HEK293T (cell line): ENCODE measurements at places on chromosomes 3 and 15.
A peak's percentile ranks its signal among the peaks of the same experiment; 100 is the strongest.

DNA sequence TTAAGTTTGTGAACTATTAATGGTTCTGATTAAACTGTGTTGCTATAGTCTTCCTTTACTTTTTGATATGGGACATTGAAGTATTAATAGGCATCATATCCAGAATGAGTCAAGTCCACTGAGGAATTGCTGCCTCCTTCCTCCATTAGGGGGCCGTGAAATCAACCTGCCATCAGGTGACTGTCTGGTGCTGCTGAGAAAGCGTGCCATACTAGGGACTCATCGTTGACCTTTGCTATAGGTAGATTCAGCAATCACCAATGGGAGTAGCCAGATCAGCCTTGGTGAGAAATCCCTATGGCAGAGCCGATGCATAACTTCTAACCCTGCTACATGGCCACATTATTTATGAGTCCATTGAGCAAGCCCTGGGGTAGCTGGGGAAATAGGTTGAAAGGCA is 30.1 kb upstream of the SLC28A2 start:
- no peak for DNase-seq

DNA sequence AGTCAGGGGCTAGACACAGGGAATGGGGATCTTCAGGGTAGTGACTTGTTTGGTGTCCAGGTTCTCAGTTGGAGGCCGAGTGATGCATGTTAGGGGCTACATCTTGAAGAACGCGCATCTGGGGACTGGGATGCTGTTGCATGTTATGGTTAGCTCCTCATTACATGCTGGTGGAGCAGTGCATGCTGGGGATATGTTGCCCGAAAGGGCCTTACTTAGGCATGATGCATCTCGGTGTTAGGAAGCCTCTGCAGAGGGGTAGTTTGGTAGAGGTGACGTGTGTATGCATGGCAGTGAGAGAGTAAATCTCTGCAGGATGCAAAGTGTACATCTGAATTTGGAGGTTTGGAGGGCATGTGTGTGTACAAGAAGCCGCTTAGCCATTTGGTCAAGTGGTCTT is 2.4 kb downstream of the EIF4G1 start:
- DNase-seq, result no peak

DNA sequence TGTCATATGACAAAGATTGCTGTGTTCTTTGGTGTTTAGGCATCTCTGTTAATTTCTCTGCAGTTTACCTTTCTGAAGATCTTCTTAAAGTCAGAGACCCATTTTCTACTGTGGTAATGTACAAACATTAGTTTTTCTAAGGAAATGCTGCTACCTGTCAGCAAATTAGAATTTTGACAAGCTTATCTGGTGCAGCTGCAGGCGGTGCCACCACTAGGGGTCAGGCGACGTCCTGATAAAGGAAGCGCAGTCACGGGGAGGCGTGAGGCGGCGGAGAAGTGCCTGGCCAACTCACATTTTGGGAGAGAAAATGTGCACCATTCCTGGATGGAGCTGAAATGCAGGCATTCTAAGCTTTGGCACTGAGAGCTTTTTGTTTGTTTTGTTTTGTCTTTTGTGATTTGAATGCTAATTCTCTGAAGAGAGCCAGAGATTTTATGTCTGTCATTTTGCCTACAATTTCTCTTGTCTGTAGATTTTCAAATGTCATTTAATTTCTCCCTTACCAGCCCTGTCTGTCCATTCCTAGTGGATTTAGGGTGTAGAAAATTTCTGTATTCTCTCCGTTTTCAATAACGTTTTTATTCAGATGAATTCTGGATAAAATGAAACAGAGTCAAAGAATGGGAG is 24.9 kb upstream of the SIAH2 start:
- DNase-seq, result peak; percentile 75

- DNase-seq, result no peak
Observed at GRCh38 chr3:179244878-179245277, 6.0 kb downstream of the KCNMB3 start.

GRCh38 chr3:196120291-196120951 is 38.5 kb upstream of the TFRC start:
- DNase-seq, result no peak

DNA sequence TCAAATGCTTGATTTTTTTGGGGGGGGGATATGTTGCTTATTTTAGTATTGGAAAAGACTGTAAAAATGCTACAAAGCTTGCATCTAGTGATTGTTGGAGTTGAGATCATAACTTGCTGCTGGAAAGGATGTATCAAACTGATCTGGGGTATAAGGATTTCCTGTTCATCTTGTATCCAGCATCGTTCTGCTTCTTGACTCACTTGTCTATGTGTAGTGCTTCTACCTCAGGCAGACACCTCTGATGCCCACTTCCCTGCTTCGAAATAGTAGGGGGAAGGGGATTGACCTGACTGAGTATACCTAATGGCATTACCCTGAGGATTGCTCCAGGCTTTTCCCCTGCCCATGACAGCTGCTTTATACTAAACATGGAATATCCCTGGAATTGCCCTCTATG is 42.7 kb downstream of the STT3B start:
- no peak for DNase-seq

GRCh38 chr15:100276506-100276905 is 65.3 kb downstream of the ADAMTS17 start:
- no peak for DNase-seq

GRCh38 chr3:16795581-16795980 is 89.2 kb upstream of the PLCL2 start:
- no peak for DNase-seq

GRCh38 chr15:99481113-99481950 is 84.5 kb upstream of the MEF2A start:
- DNase-seq, result no peak

GRCh38 chr15:78750566-78750965 is 60.7 kb downstream of the ADAMTS7 start:
- no peak for DNase-seq

- no peak for DNase-seq
Observed at GRCh38 chr3:33417066-33417673, 23.0 kb downstream of the UBP1 start.

- DNase-seq, result no peak
Observed at GRCh38 chr3:133280586-133280985, 119.3 kb upstream of the BFSP2 start.

DNA sequence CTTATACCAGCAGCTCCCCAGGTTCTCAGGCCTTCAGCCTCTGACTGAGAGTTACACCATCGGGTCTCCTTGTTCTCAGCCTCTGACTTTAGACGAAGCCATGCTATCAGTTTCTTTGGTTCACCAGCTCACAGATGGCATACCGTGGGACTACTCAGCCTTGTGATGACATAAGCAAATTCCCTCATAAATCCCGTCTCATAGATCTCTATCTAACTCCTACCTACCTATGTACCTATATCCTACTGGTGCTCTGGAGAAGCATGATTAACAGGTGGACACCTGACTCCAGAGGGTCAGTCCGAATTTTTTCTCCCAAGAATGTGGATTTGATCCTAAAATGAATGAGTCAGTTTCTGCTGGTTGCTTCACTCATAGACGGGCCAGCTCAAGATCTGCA is 59.1 kb upstream of the CDV3 start:
- no peak for DNase-seq

GRCh38 chr3:124818398-124819091 is 68.6 kb downstream of the ITGB5 start:
- DNase-seq, result no peak

GRCh38 chr3:189307963-189308362 is 136.2 kb downstream of the TPRG1 start:
- no peak for DNase-seq

GRCh38 chr15:52104532-52105004 is 8.0 kb downstream of the BCL2L10 start:
- DNase-seq, result no peak

DNA sequence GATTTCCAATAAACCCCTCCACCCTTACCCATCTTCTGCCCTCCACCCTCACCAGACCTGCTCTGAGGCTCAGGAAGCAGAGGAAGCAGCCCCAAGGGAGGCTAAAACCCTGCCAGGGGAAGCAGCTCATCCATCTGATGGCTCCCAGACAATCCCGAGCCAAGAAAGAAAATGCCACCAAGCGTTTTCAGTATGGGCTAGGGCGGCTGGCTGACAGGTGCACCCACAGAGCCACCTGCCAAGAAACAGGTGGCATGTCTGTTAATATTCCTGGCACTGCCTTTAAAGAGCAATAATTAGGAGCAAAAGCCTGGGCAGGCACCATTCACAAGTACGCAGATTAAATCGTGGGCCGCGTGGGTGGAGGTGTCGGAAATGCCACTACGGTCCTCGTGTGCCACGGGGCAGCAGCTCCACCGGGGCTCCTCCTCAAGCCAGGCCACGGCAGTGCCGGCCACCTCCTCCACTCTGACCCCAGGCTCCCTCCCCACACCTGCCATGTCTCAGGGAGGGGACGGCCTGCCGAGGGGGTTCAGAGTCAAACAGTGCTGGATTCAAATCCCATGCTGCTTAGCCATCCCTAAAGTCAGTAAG is 23.9 kb upstream of the GRIP2 start:
- DNase-seq, result no peak

GRCh38 chr3:144875211-144875610 is 903.6 kb downstream of the DIPK2A start:
- DNase-seq, result no peak

DNA sequence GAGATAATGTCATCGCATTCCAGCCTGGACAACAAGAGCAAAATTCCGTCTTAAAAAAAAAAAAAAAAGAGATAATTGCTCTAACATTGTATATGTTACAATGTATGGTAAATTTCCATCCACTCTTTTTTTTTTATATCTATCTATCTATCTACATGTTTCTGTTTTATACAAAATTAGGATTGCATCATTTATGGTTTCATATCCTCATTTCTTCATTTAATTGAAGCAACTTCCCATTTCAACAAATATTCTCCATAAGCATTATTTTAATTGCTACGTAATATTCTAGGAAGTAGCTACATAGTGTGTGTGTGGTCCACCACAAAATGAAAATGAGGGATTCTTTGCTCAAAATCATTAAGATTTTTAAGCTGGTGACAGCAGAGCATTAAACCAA is 18.4 kb downstream of the RBP1 start:
- DNase-seq, result no peak

- no peak for DNase-seq
Observed at GRCh38 chr3:11140030-11140712, 14.1 kb upstream of the HRH1 start.

- peak; percentile 71 for DNase-seq
Observed at GRCh38 chr3:183825456-183826161, at the start of gene MAP6D1. TSS of gene MAP6D1 (minus strand) at chr3:183825577. CDS start at chr3:183825547, 30 bp downstream.

DNA sequence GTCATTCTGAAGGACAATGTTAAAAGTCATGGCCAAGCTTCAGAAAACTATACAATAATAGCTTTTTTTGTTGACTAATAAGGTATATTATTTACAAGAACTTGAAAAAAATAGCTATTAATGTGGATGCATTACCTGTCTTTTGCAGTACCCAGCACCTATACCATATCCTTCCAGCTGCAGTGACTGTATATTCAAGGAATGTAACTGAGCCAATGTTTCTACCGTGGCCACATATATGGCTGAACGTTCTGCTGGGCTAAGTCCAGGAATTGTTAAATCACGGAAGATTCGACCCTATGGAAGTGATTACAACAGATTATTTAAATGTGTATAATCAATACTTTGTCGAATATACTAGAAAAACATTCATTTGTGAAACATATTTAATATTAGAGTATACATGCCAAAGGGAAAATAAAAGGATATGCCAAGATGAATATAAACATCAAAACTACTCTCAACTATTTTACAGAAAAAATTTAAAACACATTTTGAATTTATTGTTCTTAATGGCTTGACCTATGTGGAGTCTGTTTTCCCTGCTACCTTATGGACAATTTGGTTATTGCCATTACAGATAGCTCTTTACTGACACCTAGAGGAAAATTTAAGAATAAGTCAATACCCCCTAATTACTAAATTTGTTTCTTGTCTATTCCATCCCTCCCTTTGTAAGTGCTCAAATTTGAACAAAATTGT is 17.6 kb downstream of the ACAD11 start:
- DNase-seq, result peak; percentile 49

DNA sequence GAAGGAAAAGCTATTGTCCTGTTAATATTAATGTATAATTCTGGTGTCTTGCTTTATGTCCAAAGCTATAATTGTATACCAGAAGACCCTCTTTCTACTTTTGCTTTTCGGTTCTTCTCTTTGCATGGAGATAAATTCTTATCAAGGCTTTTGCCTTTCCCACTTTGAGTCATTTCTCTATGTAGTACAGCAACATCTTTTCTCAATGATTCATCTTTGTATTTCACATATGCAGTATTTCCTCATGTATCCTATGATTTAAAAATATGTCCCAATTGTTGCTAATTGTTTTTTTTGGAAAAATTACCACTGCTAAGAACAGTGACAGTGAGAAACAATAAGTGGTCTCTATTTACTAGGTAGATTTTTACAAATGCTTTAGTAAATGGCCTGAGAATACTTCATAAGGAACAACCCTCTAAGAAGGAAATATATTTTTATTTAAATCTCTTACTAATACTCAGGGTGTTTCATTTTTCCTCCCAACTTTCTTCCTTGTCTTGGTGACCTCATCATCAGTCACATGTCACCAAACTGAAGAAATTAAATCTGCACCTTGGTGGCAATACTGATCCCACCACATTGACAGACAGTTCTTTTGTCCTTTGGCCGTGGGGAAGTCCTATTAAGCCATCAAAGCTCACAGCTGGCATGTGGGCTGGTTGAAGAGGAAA is 290.6 kb downstream of the SATB1 start:
- no peak for DNase-seq
